ENCODE measurements at places on chromosomes 11 and 22.
A peak's percentile ranks its signal among the peaks of the same experiment; 100 is the strongest.

DNA sequence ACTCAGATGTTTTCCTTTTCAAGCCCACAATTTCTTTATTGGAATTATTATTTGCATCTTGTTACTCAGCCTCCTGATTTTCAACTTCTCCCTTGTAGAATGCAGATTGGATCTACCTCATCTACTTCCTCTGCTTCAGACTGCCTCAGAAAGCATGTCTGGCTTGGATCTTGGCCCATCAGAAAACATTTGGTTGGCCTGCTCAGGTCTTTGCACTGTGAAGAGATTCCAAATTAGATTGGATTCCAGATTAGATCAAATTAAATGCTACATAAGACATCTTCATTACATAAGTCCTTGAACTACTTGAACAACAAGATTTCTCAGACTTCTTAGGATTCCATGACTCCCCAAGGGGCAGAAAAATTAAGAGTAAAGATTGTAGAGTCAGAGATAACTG is 358.0 kb downstream of the DLG2 start:
- no peak for DNase-seq

DNA sequence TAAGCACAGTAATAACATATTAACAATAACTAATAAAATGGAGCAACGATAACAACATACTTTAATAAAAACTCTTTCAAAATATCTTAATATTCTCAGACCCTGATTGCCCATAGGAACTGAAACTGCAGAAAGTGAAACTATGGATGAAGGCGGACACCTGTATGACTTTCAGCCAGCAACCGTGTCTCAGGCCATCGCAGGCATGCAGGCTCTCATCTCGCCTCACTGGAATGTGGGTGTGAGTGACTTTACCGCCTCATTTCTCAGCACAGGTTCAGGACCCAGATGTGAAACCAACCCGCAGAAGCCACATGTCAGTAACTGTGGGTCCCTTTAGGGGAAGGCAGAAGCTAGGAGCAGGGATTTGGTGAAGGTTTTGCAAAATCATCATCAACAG is 539.1 kb downstream of the FAM181B start:
- peak; percentile 26 for DNase-seq

DNA sequence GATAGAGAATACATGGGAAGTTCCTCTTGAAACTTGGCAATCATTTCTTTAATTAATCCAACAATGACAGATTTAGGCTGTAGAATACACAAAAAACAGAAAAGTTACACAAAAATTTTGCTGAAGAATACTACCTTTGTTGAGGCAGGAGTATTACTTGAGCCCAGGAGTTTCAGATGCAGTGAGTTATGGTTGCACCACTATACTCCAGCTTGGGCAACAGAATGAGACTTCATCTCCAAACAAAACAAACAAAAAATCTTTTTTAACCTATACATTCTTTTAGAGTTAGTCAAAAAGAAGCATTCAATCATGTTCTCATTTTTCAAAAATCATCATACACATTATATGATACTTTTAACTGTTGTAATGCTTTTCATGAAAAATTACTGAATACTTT is 22.1 kb downstream of the UEVLD start:
- no peak for DNase-seq

DNA sequence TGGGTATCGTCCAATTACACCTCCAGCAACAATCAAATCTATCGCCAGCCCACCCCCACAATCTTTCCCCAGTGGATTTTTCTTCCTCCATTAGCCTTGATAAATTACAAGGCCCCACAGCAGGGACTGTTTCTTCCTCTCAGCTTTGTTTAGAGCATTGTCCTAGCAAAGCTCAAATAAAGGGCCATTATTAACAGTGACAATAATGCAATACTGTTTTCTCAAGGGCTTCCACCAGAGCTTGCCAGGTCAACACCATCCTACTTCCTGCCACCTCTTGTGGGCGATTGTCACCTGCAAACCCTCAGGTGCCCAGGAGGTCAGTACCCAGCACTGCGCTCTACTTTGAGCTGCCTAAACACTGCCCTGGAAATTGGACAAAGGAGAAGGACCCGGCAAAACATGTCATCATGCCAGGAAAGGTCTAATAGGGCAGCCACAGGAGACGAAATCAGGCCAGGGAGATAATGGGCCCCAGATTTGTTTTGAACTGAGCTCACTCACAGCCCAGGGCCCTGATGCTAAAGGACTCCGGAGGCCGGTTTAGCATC is 95.2 kb downstream of the ABTB2 start:
- DNase-seq: no peak

DNA sequence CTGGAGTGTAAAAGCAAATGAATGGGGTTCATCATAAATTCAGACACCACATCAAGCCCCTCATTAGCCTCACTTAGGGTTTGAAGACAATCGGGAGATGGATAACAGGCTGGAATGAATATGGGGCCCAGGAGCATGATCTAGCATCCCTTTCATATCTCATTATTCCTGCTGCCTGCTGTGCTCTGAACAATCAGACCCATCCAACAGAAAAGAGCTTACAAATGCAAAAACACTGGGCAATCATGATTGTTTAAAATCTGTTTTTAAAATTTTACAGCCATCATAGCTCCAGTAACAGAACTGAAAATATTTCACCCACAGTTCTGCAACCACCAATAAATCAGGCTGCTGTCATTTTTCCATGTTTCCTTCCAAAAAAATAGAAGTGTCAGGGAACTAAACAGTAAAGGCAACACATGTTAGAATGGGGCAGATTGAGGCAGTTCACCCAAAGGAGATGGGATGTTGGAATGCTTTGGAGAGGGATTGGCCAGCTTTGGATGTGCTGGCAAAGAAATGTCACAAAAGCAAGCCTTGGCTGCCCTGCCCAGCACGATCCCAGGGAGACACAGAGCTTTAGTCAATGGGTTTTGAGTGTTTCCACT is 47.8 kb upstream of the BMAL1 start:
- DNase-seq: no peak

DNA sequence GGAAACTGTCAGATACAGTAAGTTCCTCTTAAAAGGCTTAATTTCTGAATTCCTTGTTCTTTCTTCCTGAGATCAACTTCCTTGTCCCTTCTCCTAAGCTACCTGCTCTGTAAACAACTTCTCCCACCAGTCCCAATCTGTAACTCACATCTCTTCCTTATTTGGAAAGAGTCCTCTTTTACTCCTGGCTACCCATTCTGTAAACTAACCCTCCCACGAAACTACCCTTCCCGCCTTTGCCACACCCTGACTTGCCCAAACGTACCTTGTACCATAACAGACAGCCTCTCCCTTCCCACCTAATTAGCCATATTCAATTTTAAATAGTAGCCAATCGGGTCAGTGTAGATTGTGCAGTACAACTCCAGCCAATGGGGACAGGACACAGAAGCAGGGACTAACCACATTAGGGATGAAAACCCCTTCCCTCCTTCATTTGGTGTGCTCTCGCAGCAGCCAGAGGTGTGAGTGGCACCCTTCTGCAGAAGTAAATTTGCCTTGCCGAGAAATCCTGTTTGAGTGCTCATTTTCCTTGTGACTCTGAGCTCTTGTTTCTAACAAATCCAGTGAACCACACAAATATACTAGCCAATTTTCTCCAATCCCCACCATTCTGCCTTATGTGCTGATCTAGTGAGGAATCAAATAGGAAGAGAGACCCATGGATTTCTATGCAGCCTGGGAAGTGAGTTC is 49.5 kb downstream of the ZNF280B start:
- no peak for DNase-seq

DNA sequence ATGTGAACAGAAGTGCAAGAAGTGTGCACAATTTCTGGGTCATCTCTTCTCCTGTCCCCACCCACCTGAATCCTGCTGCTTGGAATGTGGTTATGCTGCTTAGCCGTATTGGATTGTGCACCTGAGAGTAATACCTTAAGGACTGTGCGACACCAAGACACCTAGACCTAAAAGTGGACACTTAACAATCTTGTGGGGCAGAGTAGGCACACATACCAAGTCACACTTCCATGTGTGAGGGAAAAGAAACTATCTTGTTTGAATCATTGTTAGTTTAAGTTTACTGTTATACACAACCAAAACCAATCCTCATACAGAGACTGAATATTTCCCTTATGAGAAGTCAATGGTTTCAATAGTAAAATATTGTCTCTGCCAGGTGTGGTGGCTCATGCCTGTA is 93.7 kb downstream of the CCDC83 start:
- DNase-seq: no peak

GRCh38 chr11:108278546-108278945 is 55.7 kb downstream of the ATM start:
- DNase-seq: no peak

GRCh38 chr11:128735935-128736605 is 42.2 kb downstream of the FLI1 start:
- no peak for DNase-seq

GRCh38 chr22:20811971-20812660 is 38.2 kb downstream of the SERPIND1 start:
- DNase-seq: no peak

GRCh38 chr11:45881708-45882368 is 3.6 kb upstream of the MAPK8IP1 start:
- no peak for DNase-seq

DNA sequence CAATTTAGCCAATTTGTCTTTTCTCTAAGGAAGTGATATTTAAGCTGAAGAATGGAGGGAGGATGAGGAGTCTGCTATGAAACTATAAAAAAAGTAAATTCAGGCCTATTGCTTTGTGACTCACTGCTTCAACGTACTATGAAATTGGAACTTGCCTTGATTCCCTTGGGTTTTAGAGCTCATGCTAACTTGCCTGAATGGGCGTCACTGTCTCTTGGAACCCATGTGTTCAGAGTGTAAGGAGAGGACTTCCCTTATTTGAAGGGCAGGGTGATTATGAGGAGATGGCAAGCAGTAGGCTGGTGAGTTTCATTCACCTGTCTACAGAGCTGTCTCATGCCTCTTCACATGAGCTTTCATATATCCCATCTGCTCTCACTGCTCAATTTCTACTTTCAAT is 28.7 kb upstream of the WT1 start:
- DNase-seq: no peak

DNA sequence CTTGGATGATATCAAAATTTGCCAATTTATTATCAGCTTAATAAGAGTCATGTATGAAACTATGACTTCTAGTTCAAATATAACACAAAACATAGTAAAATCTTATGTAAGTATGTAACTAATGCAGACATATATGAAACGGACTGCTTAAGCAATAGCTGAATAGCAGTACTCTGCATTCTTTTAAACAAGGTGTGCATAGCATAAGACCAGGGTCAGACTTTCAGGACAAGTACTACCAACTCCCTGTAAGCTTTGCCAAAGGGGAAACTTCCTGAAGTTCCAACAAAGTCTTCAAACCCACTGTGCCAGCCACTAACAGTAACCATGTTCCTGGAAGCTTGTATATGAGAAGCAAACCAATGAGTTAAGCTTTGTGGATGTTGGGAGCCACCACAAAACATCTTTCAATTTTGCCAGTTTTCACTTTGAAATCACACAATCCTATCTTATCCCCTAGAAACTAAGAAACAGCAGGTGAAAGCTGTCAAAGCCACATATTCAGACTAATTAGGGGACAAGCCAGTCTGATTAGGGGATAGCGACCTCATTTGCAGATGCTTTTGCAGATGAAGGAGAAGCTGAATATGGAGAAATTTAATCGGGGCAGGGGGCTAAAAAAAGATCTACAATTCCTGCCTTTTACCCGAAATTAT is 13.3 kb downstream of the RBFOX2 start:
- no peak for DNase-seq

- DNase-seq: no peak
Observed at GRCh38 chr11:98531576-98531975, 489.2 kb upstream of the CNTN5 start.

DNA sequence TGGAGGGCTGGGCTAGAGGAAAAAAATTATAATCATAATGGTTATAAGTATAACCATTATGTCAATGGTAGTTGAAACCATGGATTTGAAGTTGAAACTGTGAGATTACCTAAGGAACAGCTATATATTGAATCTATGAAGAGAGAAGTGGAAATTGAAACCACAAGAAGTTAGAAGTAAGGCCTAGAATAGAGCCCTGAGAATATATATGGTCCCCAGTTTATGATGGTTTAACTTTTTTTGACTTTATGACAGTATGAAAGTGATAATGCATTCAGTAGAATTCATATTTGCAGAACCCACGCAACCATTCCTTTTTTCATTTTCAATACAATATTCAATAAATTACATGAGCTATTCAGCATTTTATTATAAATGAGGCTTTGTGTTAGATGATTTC is 15.0 kb downstream of the AASDHPPT start:
- no peak for DNase-seq

- no peak for DNase-seq
Observed at GRCh38 chr11:114073828-114074381, 14.4 kb downstream of the ZBTB16 start.
